ENCODE measurements at places on chromosomes 5 and 9. TPM values are rescaled to one million over a fixed set of nuclear protein-coding genes. Genes with fewer than 3 reads are reported as not detected.

DNA sequence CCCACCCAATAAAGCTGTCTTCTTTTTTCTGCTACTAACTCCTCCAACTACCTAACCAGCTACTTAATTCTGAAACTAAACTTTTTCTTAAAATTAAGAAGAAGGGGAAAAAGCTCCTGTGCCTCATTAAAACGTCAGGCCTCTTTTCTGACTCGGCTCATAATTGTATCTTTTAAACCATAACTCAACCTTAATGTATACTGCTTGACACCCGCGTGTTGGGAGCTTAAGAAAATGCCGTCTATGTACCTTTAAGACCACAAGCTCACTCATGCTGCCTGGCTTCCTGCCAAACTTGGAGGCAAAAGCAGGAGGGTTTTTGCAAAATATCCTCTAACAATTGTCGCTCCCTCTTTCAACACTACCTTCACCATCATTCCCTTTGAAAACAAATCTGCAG, 5.0 kb downstream of the EBF1 start:
- H3K27ac ChIP-seq, result no peak overlapping the region
- no peak for DNase-seq
- no peak overlapping the region for H3K4me3 ChIP-seq
- peaks cover 19% of the 10 kb centered on the region for H3K4me1 ChIP-seq

DNA sequence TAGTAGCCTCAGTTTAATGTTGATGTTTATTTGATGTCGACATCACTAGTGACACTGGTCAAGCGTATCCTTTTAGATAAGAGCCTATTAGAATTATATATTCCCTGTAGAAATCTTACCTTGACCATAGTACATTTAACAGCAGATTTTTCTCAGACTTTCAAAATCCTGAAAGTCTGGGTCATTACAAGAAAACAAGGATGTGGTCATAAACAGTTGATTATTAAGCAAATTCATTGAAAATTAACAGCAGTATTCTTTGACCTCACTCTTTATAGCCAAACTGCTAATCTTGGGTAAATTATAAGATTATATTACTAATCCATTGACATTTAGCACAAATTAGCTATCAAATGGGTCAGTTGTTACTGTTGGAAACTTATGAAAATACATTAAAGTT, 83.4 kb downstream of the GHR start:
- no peak for DNase-seq
- H3K27ac ChIP-seq, result no peak overlapping the region
- peaks cover 7% of the 10 kb centered on the region for H3K27me3 ChIP-seq
- no peaks in the 10 kb centered on the region for H3K36me3 ChIP-seq
- no peak overlapping the region for H3K4me3 ChIP-seq
- no peaks in the 10 kb centered on the region for H3K4me1 ChIP-seq

DNA sequence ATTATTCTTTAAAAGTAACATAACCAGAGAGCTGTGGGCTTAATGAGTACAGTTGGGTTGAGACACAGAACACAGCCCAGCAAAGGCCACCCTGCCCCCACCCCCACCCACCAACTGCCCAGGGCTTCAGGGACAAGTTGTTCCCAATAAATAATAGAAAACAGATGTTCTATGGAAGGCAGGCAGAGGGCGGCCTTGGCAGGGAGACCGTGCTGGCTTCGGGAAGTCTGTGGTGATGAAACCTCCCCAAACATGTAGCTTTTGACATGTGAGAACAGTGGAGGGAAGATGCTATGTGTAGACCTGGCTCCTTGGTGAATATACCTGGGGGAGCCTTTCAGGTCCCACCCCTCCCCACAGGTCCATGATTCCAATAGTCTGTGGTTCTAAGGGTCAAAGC, 10.0 kb downstream of the TRAF1 start:
- peak overlapping the region; percentile 74 for H3K4me3 ChIP-seq
- peak overlapping the region; percentile 98 for H3K27ac ChIP-seq
- DNase-seq, result no peak
- no peaks in the 10 kb centered on the region for H3K27me3 ChIP-seq
- peaks cover 52% of the 10 kb centered on the region for H3K36me3 ChIP-seq
- peaks cover 72% of the 10 kb centered on the region for H3K4me1 ChIP-seq

DNA sequence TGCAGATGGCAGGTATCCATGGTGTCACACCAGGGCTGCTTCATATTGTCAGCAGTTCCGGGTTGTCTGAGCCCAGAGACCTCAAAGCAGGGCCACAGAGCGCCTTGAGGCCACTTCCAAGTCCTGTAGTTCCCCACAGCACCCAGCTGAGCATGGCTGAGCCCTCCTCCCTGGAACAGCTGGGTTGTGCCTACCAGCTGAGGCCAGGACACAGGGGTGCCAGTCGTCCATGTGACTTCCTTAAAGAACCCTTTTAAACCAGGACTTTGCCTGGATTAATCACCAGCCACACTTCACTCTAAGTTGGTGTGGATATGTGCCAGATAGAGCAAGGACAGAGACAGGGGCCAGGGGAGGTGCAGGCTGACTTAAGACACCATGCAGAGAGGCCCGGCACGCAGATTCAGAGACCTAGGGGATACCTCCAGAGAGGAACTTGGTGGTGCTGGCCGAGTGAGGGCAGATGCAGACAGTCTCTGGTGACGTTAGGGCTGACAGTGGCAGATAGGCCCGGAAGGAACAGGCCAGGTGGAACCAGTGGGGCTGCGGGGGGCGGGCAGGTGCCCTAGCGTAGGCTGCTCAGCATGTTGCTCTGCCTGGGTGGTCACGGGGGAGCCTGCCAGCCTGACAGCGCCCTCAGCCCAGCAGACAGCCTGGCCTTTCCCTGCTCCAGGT, 142.7 kb downstream of the CACNA1B start:
- no peak overlapping the region for H3K4me3 ChIP-seq
- DNase-seq, result no peak
- H3K27me3 ChIP-seq, result peaks cover 11% of the 10 kb centered on the region
- H3K4me1 ChIP-seq, result no peaks in the 10 kb centered on the region
- no peaks in the 10 kb centered on the region for H3K36me3 ChIP-seq
- H3K27ac ChIP-seq, result no peak overlapping the region

DNA sequence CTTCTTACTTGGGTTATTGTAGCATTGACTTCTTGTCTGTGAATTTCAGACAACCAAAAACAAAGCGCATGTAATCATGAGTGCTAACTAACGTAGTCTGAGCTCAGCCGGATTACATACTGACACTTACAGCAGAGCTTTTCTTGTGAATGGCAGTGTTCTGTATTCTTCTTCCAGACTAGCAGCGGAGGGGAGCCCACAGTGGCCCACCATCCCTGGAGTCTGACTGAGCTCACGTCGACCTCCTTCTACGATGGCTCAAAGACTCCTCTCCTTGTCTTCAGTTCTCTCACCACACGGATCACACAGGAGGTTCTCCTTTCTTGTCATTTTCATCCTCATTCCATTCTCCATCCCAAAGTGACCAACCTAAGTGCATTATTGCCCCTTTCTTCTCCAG, 211.4 kb downstream of the CHSY3 start:
- H3K36me3 ChIP-seq, result no peaks in the 10 kb centered on the region
- DNase-seq, result no peak
- no peaks in the 10 kb centered on the region for H3K4me1 ChIP-seq

CCL28 gene
- 4.8 TPM for total RNA-seq

PCDHGB2 gene
- 0.47 TPM for total RNA-seq

SV2C gene
- total RNA-seq, result not detected

PCDHA1 gene
- total RNA-seq, result not detected

PCDHGA8 gene
- total RNA-seq, result 0.19 TPM

VDAC1 gene
- 325 TPM for total RNA-seq

KIF12 gene
- not detected for total RNA-seq

INIP gene
- total RNA-seq, result 39.5 TPM

All from natural killer cell treated with Interleukin-12 subunit alpha and Interleukin-12 subunit beta and Interleukin-15 and Interleukin-18, amount 100 ng/mL, for 72 hours (primary cell).